ENCODE measurements at places on chromosomes 6 and 20.

DNA sequence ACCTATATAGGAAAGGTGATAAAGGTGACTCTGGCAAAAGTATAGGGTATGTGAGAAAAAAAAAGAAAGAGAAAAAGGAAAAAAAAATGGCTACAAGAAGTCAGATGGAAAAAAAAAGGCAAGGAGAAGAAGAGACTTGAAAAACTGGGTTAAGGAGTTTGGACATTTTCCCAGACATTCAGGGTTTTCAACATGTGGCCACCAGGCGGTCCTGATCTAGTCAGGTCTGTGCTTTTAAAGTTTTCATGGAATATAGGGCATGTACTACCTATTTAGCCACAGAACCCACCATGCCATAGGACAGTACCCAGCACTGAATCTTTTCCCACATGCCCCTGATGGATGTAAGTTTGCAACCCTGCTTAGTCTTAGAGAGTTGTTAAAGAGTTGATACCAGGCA lies 433.7 kb downstream of the MAFB start:
- no peaks in the 10 kb centered on the region for H3K27me3 ChIP-seq
- no peak overlapping the region for H3K4me3 ChIP-seq
- H3K36me3 ChIP-seq = no peaks in the 10 kb centered on the region
- no peak for DNase-seq
- no peaks in the 10 kb centered on the region for H3K4me1 ChIP-seq

DNA sequence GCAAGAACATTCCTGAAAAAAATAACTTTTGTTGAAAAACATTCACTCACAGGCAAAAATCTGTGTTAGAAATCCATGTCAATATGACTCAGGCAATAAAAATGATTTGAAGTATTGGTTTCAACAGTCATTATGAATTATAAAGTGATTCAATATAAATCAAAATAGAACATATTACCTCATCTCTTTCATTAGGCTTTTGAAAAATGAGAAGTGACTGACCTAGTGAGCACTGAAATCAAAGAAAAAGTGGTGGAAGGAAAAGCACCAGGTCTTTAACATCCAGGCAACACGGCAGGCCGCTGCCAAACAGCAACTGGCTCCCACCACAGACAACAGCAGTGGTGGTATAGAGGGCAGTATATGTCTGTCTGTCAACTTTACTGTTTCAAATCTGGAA lies 68.9 kb downstream of the MAN1A1 start:
- no peaks in the 10 kb centered on the region for H3K36me3 ChIP-seq
- H3K27ac ChIP-seq = no peak overlapping the region
- H3K4me3 ChIP-seq = no peak overlapping the region

GRCh38 chr6:158648682-158649131 lies 1.1 kb upstream of the SYTL3 start:
- no peak for DNase-seq
- H3K36me3 ChIP-seq = no peaks in the 10 kb centered on the region
- no peaks in the 10 kb centered on the region for H3K27me3 ChIP-seq
- no peak overlapping the region for H3K4me3 ChIP-seq

DNA sequence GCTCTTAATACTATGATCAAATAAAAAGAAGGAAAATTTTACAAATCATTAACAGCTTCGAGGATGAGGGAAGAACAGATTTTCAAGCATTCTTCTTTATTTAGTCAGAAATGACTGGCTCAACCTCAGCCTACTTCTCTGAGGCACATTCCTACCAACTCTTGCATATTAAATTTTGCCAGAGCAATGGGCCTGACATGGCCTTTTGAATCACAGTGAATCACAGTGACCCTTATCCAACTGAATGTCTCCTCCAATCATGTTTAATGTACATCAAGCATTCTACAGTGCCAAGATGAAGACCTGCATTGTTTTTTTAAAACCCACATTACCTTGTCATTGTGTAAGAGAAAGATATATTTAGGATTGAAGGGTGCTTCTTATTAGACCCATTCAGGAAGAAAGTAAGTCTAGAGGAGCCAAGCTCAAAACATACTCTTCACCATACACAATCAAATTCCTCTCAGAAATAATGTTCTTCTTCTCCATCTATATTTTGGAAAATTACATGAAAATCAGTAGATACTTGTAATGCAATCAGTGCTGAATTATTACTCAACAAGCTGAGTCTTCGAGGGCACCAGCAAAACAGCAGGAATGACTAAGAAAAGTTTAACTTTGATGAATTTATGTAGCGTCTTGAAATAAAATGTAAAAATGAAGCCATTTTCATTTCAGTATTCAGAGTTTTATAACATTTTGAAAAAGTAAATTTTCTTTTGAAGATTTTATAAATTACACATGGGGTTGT lies 44.1 kb upstream of the MOXD1 start:
- no peak overlapping the region for H3K27ac ChIP-seq
- H3K4me1 ChIP-seq = no peaks in the 10 kb centered on the region
- H3K36me3 ChIP-seq = no peaks in the 10 kb centered on the region
- no peaks in the 10 kb centered on the region for H3K27me3 ChIP-seq

DNA sequence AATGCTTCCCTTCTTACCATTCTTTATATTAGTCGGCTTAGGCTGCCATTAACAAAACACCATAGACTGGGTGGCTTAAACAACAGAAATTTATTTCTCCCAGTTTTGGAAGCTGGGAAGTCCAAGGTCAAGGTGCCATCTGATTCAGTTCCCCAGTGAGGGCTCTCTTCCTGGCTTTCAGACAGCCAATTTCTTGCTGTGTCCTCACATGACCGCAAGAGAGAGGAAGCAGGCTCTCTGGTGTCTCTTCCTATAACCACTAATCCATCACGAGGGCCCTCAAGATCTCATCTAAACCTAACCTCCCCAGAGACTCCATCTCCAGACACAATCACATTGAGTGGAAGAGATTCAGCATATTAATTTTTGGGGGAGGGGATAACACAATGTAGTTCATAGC lies 193.0 kb upstream of the SGK1 start:
- no peaks in the 10 kb centered on the region for H3K4me1 ChIP-seq
- no peak overlapping the region for H3K4me3 ChIP-seq
- no peaks in the 10 kb centered on the region for H3K36me3 ChIP-seq
- H3K27ac ChIP-seq = no peak overlapping the region

DNA sequence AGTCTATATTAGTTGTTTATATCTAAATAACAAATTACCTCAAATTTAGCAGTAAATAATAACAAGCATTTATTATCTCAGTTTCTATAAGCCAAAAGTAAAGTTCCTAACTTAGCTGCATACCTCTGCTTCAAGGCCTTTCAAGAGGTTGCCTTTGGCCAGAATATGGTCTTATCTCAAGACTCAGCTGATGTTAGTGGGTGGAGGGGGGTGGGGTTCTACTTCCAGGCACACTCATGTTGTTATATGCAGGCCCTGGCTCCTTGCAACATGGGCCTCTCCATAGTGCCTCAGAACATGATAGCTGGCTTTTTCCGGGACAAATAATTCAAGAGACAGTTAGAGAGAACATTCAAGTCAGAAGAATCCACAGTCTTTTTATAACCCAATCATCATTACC lies 266.0 kb downstream of the ADGRB3 start:
- no peak overlapping the region for H3K4me3 ChIP-seq
- no peak for DNase-seq
- H3K4me1 ChIP-seq = no peaks in the 10 kb centered on the region
- no peak overlapping the region for H3K27ac ChIP-seq

DNA sequence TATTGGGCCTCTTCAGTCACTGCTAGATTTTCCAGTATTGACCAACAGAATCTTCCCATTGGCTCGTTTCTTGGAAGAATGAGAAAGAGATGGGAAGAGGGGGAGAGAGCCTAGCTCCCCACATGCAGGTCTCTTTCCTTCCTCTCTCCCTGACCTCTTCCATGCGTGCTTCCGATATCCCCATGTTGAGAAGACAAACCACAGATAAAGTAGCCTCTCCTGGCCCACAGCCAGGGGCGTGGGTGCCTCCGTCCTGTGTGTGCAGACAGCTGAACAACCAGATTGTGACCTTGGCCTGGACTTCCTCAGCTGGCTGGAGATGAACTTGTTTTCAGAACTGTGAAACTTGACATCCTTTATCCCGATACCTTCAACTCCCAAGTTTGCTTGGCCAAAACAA lies 71.0 kb downstream of the EDN3 start:
- H3K27me3 ChIP-seq = no peaks in the 10 kb centered on the region
- H3K4me3 ChIP-seq = no peak overlapping the region
- no peaks in the 10 kb centered on the region for H3K36me3 ChIP-seq
- no peak for DNase-seq

GRCh38 chr6:45084257-45084656 lies 243.9 kb upstream of the RUNX2 start:
- no peak for DNase-seq
- no peaks in the 10 kb centered on the region for H3K4me1 ChIP-seq
- no peak overlapping the region for H3K4me3 ChIP-seq
- H3K36me3 ChIP-seq = no peaks in the 10 kb centered on the region
- no peaks in the 10 kb centered on the region for H3K27me3 ChIP-seq

GRCh38 chr6:1118287-1118647 lies 193.6 kb upstream of the FOXQ1 start:
- DNase-seq = no peak
- H3K27me3 ChIP-seq = peaks cover 2% of the 10 kb centered on the region
- H3K27ac ChIP-seq = no peak overlapping the region
- no peak overlapping the region for H3K4me3 ChIP-seq

GRCh38 chr6:42388046-42388445 lies 63.7 kb downstream of the TRERF1 start:
- no peaks in the 10 kb centered on the region for H3K27me3 ChIP-seq
- H3K27ac ChIP-seq = no peak overlapping the region
- peaks cover 12% of the 10 kb centered on the region for H3K4me1 ChIP-seq
- H3K36me3 ChIP-seq = no peaks in the 10 kb centered on the region
- H3K4me3 ChIP-seq = no peak overlapping the region
- DNase-seq = no peak

- H3K4me3 ChIP-seq = no peak overlapping the region
- DNase-seq = no peak
- H3K36me3 ChIP-seq = no peaks in the 10 kb centered on the region
- no peaks in the 10 kb centered on the region for H3K27me3 ChIP-seq
- H3K27ac ChIP-seq = no peak overlapping the region
Observed at GRCh38 chr6:78538002-78538401, 329.3 kb upstream of the IRAK1BP1 start.
